Activated CD8-positive, alpha-beta memory T cell treated with anti-CD3 and anti-CD28 coated beads for 1 hour (primary cell): ENCODE measurements at places on chromosomes 4 and X.

GRCh38 chr4:11404431-11404830, 24.3 kb downstream of the HS3ST1 start:
- DNase-seq, result no peak

DNA sequence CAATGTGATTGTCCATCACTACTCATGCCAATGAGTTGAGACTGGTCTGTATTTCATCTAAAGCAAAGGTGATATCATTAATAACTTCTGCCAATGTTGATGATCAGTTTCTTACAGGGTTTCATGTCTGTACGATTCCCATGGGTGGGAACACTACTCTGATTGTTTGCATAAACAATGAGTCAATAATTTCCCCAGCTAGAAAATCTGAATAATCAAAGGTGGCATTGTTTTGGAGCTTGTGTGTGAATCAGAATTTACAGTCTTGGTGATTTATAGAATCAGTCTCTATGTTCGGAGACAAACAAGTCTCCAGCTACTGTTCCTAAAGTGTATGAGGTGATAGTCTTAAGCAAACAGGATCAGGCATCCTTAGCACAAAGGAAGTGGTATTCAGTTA, 35.5 kb upstream of the PARM1 start:
- DNase-seq, result no peak

GRCh38 chr4:7820031-7820818, 119.4 kb downstream of the AFAP1 start:
- no peak for DNase-seq

GRCh38 chrX:19172741-19173140, 50.5 kb upstream of the ADGRG2 start:
- DNase-seq, result no peak

DNA sequence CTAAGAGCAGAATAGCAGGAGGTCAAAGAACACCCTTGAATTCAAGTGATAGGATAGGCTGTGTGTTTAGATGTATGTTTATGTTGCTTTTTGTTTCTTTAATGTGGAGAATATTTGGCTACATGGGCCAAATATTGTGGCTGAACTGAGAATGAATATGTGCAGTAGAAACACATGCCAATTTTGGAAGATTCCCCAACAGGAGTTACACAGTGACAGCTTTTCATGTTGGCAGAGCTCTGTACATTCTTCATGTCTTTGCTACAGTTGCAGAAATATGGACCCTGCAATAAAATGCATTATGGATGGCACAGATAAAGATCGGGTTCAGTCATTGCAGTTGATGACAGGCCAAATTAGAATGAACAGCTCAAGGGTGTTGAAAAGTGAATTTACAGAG, 82.8 kb upstream of the SLC4A4 start:
- no peak for DNase-seq

DNA sequence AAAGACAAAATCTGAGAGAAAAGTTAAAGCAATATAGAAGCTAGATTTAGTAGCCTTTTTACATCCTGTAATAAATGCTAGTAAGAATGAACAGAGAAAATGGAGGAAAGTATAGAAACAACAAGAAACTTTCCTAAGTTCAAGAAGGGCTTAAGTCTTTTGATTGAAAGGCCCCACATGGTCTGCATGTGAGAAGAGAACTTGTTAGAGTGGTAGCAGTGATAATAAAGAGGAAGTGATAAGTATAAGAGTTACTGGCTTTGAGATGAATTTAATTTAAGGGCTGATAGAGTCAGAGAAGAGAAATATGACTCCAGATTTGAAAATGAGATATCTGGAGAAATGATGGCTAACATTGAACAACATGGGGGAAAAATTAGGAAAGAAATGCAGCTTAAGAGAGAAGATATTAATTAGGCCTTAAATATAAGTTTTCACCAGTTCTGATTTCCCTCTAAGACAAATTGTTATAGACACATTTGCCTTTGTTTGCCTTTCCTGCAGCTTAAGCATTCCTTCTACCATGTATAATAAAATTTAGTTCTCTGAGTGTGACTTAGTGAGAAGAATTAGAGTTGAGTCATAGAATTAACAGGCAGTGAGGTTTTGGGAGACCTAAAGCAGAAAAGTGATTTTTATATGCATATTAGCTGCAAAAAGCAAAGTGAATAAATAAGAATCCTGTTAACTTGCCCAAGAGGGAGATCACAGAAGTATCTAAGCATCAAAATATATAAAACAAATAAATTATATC, 18.4 kb downstream of the ZFX start:
- DNase-seq, result no peak

DNA sequence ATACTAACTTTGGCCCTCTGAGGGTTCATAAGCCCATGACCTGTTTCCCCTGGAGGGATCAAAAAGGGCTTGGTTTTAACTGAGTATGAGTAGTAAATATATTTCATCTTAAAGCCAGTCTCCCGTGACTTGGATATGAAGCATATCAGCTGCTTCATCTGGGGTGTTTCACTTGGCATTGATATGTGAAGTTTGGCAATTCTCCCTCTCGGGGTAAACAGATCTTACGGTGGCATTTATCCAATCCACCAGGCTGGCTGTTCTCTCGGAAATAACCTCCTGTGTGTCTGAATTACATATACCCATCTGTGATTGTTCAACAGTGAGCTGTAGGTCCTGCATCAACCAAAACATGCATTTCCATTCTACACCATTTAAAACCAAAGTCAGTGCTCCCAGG, 130.7 kb downstream of the ADAM29 start:
- no peak for DNase-seq

DNA sequence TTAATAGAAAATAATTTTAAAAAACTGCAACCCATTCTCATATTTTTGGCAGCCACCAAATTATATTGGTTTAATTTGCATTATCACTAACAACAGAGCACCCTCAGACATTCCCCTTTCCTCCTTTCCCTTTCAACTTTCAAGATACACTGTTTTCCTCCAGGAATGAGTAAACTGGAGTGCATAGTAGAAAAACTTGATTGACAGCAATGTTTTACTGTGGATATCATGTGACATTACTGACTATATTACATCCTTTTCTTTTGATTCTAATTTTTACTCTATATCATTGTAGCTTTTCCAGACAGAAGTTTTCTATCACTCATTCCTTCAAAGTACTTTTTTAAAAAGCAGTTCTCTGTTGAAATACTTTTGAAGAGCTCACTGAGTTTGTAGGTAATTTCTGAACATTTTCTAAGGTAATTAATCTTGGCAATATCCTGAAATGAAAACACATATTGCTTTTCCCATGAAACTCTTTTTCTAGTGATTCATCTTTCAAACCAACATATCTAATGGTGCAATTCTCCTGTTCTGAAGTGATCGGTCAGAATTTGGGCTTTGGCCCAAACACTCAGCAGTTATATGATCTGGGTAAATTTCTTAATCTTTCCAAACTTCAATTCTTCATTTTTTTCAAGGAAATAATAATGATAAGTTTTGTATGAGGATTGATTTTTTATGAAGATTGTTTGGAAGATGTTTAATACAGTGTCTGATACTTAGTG, 920.4 kb upstream of the EPHA5 start:
- DNase-seq, result no peak

DNA sequence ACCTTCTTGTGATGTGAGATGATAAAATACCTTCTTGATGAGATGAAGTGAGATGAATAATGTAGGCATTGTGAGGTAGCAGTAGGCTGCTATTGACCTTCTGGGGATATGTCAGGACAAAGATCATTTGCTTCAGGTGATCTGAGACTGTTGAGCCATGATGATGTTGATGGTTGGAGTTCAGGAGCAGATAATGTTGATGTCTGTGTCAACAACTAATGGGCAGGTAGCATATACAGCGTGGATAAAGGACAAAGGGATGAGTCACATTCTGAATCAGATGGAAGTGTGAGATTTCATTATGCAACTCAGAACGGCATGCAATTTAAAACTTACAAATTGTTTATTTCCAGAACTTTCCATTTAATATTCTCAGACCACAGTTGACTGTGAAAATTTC, 57.3 kb downstream of the RAP1GDS1 start:
- no peak for DNase-seq

- DNase-seq, result no peak
These were observed 8.6 kb upstream of the SMIM20 start for GRCh38 chr4:25905371-25905770.

DNA sequence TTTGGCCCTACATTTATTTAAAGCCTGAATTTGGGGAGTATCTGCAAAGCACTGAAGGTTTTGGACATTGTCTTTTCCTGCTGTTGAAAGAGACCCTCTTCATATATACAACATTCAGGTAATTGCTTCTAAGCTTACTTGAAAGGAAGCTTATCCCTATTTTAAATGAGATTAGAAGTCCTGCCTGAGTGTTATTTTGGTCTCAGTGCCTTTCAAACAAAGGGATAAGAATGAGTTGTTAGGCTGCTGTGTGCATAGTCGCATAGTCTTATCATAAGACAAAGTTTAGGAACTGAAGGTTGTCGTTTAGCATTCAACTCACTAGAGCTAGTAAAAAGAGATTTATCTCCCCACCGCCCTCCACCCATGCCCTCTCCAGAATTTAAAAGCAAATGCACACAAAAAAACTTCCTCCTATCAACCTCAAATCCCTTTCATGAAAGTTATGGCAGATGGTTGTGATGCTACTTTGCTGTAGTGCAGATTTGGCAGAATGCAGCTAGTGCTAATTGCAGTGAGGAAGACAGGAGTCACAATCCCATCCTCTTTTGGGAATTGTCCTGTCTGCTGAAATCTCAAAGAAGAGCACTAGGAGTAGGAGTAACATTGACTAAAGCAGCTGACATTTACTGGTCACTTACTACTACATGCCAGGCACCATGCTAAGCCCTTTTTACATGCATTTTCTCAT, 5.8 kb downstream of the HERC3 start:
- DNase-seq, result no peak

- no peak for DNase-seq
These were observed 49.8 kb downstream of the DLG3 start for GRCh38 chrX:70494441-70494840.

DNA sequence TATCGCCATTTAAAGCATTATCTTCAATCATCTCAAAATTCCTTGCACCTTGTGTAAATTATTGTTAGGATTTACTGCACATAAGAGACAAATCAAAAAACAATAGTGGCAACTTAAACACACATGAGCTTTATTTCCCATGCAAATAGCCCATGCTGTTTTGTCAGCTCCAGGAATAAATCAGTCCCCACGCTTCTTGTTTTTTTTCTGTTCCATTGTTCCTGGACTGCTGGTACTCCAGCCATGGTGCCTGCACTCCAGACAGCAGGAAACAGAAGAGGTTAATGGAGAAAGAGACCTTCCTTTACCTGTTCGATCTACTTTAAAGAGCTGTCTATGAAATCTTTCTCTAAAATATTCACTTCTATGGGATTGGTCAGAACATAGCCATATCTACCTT, 1515.7 kb upstream of the TENM3 start:
- DNase-seq, result no peak

DNA sequence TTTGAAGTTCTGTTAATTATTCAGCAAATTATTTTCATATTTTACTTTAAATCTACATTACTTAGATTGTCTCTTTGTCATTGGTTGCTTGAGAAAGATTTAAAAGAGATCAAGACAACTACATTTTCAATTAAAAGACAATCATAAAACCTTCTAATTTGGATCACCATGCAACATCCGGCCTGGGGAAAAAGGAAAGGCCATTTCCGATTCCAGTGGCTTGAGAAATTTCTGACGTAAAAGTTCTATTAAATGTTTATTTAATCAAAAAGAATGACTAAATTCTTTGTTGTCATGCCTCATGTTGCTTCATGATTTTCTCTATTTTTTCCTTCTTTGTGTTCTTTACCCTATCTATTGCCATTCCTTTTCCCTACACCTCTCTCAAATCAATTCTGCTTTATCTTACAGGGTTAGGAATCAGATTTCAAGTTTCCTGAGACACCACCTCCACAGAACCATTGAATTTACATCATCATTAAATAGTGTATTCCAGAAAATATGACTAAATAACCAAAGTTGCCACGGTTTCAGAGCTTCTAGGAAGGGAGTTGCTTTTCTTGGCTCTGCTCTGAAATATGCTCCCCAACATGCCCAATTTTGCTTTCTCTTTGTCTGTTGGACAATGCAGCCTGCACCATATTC, 124.6 kb upstream of the ACSL4 start:
- DNase-seq, result no peak

DNA sequence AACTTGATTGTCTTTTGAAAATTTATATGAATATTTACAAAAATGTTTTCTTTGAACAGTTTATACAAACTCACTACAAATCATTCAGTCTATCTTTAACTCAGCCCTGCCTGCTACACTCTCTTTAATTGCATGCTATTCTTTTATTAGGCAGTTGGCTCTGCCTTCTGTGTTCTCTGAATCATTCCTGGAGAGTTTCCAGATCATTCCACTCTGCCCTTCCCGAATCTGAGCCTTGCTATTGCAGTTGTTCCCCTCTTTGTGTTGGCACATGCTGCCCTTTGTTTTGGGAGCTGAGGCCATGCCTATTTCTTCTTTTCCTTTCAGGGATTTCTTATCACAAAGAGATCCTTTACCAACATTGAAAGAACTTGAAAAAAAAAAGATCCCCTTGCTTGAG, 8.7 kb upstream of the TECRL start:
- DNase-seq, result no peak

GRCh38 chr4:38873290-38873944, 5.8 kb downstream of the FAM114A1 start:
- no peak for DNase-seq

- DNase-seq, result no peak
These were observed 53.1 kb upstream of the GIMD1 start for GRCh38 chr4:106421441-106422296.

DNA sequence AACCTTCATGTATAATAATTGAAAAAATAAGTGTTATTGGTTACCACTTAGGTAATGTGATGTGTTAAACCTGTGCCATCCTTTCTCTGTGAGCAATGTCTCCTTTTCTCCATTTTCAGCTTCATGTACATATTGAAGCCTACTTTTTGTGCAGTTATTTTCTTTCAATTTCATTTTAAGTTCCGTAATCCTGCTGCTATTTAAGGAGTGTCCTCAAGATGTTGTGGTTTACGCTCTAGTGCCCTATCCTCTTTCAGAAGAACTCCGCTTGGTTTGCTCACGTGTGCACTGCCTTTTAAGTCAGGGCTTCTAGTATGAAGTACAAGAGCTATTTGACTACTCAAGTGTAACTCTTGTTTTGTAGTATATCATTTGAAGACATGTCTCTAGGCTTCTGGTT, 2253.2 kb upstream of the TENM3 start:
- no peak for DNase-seq

DNA sequence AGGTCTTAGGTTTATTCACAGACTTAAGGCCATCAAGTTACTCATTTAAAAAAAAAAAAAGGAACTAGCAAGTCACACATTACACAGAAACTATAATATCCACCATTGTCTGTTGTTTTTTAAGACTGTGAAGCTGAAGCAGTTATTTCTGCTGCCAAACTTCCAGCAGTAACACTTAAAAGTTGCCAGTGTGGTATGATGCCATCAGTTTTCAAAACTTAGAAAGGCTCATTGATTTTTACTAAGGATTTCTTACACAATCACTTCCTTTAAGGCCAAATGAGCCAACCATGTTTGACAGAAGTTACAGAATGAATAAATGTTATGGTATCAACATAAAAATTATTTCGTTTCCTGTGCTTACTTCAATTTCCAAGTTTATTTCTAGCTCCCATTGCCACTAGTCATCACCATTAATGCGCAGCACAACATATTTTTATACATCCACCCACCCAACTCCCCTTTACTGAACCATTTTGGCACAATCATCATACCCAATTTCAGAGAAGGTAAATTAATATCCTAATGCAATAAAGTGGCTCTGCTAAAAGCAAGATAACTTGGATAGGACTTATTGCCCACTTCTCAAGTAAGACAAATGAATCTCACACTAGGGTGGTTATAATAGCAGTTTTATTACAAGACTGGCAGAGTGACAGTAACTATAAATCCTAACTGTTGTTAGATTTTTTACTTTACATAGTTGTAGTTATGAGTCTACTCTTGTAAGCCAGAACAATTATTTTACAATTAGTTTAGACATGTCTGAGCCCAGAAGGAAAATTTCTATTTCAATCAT, 13.1 kb downstream of the PDGFC start:
- no peak for DNase-seq
